ENCODE measurements at places on chromosomes 7 and 10.

- no peak for DNase-seq
Observed at GRCh38 chr10:81876253-81877077, 1.5 kb downstream of the NRG3 start.

DNA sequence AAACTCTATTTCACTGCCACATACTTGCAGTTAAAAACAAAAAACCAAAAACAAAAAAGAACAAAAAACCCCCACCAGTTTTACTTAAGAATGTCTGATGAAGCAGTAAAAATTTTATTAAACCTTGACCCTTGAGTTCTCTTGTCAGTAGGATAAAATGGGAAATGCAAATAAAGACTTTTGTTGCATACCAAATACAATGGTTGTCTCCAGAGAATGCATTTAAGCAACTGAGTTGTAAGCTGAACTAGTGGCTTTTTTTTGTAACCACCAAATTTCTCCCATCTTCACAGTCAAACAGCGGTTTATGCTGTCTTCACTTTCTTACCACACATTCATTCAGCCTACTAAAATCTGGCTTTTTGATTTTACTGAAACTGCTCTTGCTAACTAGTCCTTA lies 3.1 kb downstream of the SYPL1 start:
- DNase-seq = no peak

- DNase-seq = no peak
Observed at GRCh38 chr7:73707045-73707631, 12.3 kb downstream of the STX1A start.

GRCh38 chr10:133100706-133101415 lies 13.1 kb downstream of the ADGRA1 start:
- DNase-seq = no peak

- DNase-seq = peak; percentile 10
Observed at GRCh38 chr10:112687647-112688046, 240.6 kb downstream of the VTI1A start.

GRCh38 chr7:1028775-1029636 lies 15.3 kb upstream of the GPR146 start:
- DNase-seq = peak; percentile 95

DNA sequence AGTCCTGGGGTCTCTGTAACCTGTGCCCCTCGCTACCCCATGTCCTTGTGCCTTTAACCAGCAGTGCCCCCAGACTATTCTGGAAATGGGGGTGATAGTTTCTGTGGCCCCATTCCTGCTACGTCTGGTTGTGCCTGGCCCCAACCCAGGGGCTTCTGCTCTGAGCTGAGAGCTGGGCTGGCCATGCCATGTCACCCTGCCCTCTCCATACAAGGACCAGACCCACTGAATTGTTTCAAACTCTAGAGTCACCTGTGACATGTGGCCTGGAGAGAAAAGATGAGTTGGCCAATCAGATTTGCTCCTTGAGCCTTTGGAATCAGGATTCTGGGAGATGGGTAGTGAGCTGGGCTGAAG lies 108.6 kb downstream of the GRK5 start:
- DNase-seq = peak; percentile 9

DNA sequence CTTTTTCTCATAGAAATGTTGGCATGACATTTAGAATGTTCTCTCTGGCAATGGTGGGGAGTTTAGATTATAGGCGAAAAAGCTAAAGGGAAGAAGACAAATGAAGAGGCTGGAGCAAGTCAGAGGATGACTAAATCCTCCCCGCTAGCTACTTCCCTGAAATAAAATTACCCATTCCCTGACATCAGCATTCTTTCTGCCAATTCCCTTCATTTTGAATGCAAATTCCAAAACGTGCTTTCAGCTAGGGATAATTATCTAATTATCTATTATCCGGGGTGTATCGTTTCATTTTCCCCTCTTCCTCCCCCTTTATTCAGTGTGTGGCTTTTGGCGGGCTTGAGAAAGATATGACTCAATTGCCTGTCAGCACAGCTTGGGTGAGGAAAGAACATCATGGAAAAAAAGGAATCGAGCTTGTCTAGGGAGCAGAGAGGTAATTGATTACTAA lies 672.3 kb downstream of the TNS3 start:
- peak; percentile 87 for DNase-seq

DNA sequence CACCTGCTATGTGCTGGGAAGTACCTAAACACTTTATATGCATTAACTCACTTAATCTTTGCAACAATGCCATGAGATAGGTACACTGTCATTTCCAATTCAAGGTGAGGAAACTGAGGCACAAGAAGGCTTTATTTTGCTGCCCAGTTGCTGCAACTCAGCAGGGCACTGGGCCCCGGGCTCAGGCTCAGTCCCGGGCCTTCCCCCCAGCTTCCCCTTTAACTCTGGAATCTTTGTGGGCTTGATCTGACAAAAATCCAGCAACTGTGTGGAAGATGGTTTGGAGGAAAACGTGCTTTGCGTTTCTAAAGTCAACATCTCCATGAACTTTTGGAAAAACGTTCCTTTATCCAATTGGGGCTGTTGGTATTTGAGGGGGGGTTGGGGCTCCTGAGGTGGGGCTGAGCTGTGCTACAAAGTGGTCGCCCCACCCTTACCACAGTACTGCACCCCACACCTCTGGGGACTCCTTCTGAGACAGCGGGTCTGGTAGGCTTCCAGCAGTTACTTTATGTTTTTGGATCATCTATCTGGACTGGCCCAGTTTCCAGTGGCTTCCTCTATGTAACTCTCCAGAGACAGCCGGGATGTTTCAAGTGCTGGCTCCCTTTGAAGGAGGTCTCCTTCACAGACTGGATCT lies 40.5 kb upstream of the CAMK1D start:
- no peak for DNase-seq

DNA sequence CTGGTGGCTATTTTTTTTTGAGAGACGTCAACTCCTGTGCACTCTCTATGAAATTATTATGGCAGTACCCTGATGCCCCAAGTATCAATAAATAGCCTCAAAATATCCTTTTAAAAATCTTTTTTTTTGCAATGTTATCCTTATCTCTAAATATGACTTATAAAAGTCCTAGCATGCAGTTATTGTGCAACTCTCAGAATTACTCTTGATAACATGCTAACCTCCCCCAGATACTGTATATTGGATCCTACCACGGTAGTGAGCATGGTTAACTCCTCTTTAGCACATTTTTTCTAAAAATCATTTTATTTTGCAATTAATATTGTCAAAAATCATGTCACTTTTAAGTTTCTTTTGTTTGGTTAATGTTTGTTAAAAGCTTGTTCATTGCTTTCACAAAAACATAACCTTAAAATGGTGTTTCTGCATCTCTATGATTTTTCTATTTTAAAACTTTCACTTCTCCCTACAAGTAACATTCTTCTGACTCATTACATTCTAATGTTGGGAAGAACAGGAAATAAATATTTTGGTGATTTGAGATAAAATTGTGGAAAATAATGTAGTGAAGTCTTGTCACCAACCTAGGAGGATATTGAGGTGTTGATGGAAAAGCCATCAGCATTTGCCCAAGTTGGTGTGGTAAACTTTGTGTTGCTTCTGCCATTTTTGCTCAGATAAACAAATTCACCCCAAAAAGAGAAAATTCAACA lies 42.1 kb upstream of the ADRA2A start:
- peak; percentile 53 for DNase-seq

DNA sequence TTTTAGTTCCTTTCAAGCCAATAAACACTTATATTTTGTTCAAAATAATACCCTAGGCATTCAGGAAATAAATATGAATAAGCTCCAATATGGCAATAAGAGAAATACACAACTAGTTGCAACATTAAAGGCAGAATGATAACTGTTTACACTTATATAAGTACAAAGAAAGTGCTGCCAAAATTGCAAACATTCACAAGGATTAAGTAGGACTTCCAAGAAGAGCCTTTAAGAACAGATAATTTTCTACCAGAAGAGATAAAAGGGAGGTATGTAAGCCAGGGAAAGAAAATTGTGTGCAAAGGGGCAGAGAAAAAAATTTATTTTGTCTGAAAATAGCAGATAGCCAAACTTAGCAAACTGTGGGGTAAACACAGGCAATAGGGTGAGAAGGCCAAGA lies 83.8 kb downstream of the CTNNA3 start:
- DNase-seq = no peak

DNA sequence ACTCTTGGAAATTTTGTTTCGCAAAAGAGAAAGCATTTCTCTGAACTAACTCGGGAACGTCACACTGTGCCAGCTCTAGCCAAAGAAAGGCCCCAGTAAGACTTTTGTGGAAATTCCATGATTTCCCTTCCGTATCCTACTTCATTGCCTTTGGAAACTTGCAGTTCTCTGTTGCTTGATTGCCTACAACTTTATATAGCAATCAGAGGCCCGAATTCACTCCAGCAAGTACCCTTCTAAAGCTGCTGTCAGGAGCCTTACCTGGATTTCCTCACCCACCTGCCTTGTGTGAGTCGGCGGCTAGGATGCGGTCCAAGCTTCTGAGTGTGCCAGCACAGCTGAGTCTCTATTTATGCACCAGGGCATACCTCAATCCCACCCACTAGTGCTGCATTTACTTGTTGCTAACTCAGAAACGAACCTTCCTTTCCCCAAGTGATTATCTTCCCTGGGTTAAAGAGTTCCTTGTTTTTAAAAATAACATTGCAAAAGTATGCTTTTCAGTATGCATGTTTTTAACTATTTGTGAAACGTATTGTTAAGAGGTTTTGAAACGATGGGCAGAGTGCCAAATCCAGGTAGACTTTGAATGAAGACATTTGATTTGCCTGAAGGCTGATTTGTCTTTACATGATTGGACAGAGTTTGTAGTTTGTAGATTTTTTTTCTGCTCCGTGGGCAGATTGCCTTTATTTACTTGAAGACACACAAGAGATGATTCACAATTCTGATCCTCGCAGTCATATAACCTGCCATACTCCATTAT lies at the start of gene AGR2:
AGR2 (minus strand) TSS at position 326 of the 766 bp plus-strand sequence. CDS start 3,203 bp downstream, outside the sequence.
- DNase-seq = no peak

- peak; percentile 5 for DNase-seq
Observed at GRCh38 chr10:7541137-7542087, 125.4 kb downstream of the ITIH5 start.
